ENCODE measurements at places on chromosomes 12 and 14. TPM values are rescaled to one million over a fixed set of nuclear protein-coding genes. Genes with fewer than 3 reads are reported as not detected.

DNA sequence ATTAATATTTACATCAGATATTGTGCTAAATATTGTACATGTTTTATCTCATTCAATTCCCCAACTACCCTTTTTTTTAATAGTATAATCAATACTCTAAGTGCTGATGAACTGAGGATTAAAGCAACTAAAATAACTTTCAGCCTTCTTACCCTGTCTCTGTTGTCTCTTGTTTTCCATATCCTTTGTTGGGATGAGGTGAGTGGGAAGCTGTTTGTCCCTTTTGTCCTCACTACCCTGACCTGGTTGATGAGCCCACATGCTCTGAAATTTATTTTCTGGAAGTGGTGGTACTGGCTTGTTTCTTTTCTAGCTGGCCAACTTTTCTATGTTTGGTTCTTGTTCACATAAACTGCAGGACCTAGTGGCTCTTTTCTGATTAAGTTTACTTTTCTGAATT is 9.6 kb upstream of the ART4 start:
- no peaks in the 10 kb centered on the region for H3K27me3 ChIP-seq
- H3K4me1 ChIP-seq: peaks cover 20% of the 10 kb centered on the region
- no peaks in the 10 kb centered on the region for H3K36me3 ChIP-seq
- no peak for DNase-seq
- no peak overlapping the region for H3K27ac ChIP-seq
- no peak overlapping the region for H3K4me3 ChIP-seq

GRCh38 chr12:45402288-45402687 is 186.4 kb downstream of the ANO6 start:
- peaks cover 55% of the 10 kb centered on the region for H3K36me3 ChIP-seq
- no peak for DNase-seq
- peak overlapping the region; percentile 3 for H3K27ac ChIP-seq

- H3K27me3 ChIP-seq: no peaks in the 10 kb centered on the region
- H3K27ac ChIP-seq: no peak overlapping the region
- DNase-seq: no peak
- peaks cover 16% of the 10 kb centered on the region for H3K4me1 ChIP-seq
Observed at GRCh38 chr12:40034156-40034555, 71.7 kb downstream of the SLC2A13 start.

Gene ADAMTS20
- not detected for total RNA-seq

Measured in left ventricle myocardium inferior (tissue), 1 donor.